ENCODE measurements at places on chromosomes 1 and 21. TPM values are rescaled to one million over a fixed set of nuclear protein-coding genes. Genes with fewer than 3 reads are reported as not detected.

Gene CD1E
- not detected for total RNA-seq

Gene GLIS1
- not detected for total RNA-seq

Gene PKLR
- not detected for total RNA-seq

DNA sequence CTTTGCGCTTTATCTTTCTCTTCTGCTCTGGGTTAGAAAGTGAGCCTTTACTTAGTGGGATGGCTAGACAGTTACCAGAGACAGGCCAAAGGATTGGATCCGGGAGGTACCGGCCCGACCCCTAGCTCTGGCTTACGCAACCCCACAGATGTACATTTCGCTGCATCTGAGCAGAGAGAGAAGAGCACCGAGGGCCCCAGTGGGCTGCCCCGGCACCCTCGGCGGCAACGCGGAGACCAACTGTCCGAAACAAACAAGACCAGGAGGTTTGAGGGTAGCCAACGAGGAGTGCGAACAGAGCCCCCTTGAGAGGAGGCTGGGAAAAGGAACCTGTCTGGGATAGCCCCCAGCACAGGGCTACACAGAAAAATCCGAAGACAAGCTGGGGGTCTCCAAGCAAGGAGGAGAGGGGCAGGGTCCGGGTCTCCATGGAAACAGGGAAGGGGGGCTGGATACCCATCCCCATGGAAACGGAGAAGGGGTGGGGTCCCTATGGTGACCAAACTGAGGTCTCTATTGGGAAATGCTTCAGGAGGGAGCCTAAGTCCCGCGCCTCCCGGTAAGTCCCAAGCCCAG, 373 bp downstream of the MTF1 start:
- DNase-seq: peak; percentile 24

GRCh38 chr1:239262538-239262937, 123.8 kb upstream of the CHRM3 start:
- DNase-seq: peak; percentile 32

DNA sequence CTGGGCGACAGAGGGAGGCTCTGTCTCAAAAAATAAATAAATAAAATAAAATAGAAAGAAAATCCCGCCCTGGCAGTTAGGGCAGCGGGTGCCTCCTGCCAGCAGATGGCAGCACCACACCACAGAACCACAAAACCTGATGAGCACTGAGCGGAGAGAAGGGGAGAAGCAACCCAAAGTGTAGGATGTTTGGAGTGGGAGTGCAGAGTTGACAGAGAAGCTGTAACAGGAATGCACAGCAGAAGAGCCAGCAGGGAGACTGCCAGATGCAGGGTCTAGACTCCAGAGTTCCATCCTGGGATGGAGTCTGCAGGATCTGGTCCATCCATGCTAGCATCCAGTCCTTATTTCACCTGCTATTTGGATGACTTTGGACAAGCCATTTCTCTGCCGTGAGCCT, 29.7 kb upstream of the KIRREL1 start:
- DNase-seq: peak; percentile 79

DNA sequence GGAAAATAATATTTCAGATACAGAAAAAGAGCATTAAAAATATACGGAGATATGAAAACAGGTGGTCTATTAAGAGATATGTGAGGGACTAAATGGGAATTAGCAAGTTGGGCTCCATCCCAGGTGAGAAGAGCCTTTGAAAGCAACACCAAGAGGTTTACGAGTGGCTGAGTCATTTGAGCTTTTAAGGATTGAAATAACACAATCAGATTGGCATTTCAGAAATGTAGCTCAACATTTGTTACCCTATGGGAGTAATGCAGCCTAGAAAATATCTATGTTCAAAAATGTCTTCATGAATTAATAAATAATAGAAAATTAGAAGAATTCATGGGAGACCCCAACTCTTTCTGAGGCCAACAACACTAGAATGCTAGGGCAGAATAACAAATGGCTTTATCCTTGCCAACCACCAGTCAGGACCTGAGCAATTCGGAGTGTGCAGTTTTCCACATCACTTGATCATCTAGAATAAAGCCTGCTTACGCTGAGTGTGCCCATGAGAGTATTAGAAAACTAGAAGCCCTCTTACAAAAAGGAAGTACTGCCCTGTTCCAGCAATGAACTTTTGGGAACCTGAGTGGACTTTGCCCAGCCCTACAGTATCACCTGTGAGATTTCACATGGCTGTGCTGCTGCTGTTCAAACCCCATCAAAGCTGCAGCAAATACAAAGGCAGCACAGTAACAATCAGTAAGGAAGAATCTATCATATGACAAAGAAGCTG, 538.0 kb upstream of the CAMK1G start:
- DNase-seq: no peak

DNA sequence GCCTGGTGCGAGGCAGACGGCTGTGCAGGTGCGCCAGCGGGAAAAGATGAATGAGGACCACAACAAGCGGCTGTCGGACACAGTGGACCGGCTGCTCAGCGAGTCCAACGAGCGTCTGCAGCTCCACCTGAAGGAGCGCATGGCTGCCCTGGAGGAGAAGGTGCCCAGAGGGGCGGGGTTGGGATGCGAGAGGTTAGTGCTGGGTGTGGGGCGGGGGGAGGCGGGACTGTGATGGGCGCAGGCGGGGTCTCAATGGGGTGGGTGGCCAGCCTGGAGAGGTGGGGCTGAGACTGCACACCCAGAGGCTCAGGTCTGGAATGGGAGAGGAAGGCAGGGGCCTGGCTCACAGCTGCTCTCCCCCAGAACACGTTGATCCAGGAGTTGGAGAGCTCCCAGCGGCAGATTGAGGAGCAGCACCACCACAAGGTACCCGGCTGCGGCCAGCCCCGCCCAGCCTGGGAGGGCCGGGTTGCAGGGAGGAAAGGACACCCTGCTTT, 22.3 kb downstream of the PPFIA4 start:
- DNase-seq: peak; percentile 39

DNA sequence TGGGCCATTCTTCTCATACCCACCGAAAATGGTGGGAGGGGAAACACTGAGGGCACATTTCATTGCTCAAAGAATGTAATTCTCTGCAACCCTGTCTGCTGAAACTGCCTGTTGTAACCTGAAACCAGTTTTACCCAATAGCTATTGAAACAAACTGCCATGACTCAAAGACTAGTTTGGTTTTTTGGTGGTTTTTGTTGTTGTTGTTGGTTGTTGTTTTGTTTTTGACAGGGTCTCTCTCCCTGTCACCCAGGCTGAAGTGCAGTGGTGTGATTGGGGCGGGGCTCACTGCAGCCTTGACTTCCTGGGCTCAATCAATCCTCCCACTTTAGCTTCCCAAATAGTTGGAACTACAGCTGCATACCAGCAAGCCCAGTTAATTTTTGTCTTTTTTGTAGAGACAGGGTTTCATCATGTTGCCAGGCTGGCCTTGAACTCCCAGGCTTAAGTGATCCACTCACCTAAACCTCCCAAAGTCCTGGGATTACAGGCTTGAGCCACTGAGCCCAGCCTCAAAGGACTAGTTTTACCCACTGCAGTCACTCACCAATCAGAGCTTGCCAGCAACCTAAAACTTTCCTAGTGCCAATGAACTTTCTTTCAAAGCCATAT, 2.1 kb upstream of the IPP start:
- no peak for DNase-seq
